ENCODE measurements at places on chromosomes 12 and 14. TPM values are rescaled to one million over a fixed set of nuclear protein-coding genes. Genes with fewer than 3 reads are reported as not detected.

The SELPLG gene
- total RNA-seq: 0.51 TPM

The TMEM121 gene
- 12.3 TPM for total RNA-seq

The SVOP gene
- 1.9 TPM for total RNA-seq

The SSPN gene
- 4.1 TPM for total RNA-seq

The KRT1 gene
- total RNA-seq: not detected

The IGFBP6 gene
- 0.73 TPM for total RNA-seq

The CLECL1 gene
- total RNA-seq: not detected

The TAMALIN gene
- total RNA-seq: 24.2 TPM

The ZNF605 gene
- 19.6 TPM for total RNA-seq

The COCH gene
- total RNA-seq: 16.8 TPM
